ENCODE measurements at places on chromosomes 2 and 18.

DNA sequence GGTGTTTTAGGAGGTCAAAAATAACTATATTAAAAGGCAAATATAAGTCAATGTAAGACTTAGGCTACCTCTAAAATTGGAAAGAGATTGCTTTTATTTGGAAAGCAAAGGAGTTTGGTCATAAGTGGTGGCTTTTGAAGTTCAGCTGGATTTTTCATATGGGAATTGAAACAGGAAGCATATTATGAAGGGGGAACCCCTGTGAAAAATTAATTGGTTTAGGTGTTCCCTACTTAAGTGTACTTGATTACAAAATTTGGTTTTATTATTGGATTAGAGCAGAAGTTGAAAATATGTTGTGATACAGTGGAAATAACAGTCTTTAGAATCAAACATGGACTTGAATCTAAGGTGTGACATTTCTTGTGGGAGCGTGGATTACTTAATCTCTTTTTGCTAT lies 121.4 kb upstream of the TTC27 start:
- DNase-seq, result no peak

GRCh38 chr18:3623769-3624545 lies 174.0 kb downstream of the TGIF1 start:
- peak; percentile 69 for DNase-seq

DNA sequence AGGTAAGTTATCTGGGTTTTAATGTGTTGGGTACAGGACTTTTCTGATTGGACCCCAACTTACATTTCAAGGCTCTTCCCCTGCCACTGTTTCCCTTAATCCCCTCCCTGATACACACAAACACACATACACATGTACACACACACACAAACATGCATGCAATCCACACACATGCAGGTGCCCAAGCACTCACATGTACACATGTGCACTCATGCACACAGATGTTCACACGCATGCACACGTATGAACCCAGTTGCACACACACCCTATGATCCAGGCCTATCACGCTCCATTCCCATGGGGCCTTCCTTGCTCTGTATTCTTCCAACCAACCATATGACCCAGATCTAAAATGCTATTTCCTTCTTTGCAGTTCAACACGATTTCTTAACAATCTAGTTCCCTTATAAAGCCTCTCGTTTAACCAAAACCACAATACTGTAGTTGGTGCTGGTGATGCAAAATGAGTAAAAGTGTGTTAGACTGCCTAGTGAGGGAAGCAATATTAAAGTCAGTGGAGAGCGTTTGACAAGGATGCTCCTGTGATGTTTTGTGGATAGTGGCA lies 11.1 kb downstream of the SERPINB8 start:
- no peak for DNase-seq

DNA sequence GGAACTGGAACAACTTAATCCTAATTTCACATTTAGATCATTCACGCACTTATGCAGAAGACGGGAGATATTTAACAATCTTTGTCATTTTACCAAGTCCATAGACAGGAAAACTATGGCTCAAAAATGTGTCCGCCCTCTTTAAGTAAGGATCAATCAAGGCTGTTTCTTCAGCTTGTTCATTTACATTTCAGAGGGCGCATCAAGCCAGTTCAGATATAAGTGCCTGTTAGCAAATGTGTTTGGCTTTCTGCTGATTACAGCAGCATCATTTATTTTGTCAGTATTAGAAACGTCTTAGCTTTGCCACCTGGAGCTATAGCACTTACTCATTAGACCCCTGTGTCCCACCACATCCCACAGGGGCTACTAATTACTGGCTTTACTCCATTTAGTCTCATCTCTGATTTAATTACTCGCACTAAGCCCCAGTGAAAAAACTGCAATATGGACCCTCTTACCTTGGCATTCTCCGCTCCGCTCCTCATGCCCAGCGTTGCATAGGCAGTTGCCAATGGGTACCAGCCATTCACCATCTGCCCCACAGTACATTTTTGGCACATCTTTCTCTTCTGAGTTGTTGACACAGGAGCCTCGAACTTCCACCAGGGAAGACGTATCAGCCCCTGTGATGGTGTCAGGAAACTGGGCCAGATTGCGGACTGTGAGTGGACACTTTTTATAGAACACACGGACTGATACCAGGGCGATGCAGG lies 8.7 kb downstream of the EPHA4 start:
- no peak for DNase-seq

DNA sequence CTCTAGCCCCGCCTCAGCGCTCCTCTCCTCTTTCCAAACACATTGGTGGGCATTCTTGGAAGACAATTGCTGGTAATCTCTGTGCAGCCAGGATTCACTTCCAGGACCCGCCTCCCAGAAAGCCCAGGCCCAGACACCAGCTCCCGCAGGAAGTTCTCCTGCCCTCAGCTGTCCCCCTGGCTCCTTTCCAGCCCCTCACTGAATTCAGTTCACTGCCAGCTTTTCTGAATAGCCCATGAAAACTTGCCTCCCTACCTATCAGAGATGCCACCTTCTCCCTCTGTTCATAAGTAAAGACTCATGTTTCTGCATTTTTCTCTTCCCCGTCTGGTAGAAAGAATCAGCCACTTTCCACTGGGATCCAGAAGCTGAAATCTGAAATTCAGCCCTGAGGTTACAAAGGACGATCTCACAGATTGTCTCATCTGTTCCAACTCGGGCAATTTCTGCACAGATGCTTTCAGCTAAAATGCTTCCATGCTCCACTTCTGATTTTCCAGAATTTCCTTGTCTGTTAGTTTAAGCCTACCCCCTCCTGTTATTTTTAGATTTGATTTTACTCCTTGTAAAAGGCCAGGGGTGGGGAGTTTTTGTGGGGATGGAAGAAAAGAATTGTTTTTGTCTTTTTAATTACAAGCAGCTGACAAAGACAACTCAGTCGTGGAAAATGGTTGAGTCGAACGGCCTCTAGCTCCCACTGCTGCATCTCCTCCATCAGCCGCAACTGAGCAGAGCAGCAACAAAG lies 98.1 kb downstream of the SP3 start:
- no peak for DNase-seq

- DNase-seq, result no peak
Observed at GRCh38 chr18:73660931-73661856, 486.4 kb downstream of the FBXO15 start.

GRCh38 chr2:218999881-219000568 lies 6.8 kb upstream of the CRYBA2 start:
- no peak for DNase-seq

DNA sequence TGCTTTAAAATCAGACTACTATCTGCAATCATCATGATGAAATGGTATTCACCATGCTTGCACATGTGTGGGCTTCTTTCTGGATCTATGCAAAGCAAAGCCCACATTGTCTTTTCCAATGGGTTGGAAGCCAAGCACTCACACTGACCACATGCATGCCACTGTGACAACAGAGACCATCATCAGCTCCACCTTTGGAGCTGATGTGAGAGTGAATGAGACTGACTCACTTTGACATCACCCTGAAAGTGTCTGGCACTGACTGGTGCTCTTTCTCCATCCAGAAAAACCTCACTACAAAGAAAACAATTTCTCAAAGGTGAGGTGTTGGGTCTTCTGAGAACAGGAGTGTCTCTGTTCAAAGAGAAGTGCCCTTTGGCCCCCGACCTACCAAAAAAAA lies 4.7 kb downstream of the MYO5B start:
- no peak for DNase-seq

DNA sequence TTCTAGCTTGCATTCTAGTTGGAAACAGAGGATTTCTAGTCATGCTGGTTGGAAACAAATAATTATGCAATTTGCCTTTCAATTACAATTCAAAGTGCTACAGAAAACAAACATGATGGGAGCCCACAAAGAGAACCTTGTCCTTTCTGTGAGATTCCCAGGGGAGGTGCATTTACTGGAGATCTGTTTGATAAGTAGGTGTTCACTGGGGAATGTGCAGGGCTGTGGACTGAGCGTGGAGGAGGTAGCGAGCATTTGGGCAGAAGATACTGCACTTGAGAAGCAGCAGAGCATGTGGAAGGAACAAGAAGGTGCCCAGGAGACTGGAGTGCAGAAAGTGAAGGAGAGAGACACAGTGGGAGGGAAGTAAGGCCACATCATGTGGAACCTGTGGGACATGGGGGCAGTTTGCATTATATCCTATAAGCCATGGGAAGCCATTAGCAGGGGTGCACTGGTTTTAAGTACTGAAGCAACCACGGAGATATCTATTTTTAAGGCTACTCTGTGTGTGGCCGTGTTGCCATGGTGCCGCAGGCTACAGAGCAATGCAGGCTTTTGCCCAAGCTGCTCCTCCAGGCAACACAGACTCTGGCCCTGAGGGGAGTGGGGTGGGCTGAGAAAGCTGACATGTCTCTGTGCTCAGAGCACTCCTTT lies 154.0 kb downstream of the ANTXR1 start:
- DNase-seq, result no peak

GRCh38 chr18:55083461-55083860 lies 124.2 kb upstream of the CCDC68 start:
- no peak for DNase-seq

GRCh38 chr2:192741889-192742288 lies 547.2 kb upstream of the TMEFF2 start:
- no peak for DNase-seq

DNA sequence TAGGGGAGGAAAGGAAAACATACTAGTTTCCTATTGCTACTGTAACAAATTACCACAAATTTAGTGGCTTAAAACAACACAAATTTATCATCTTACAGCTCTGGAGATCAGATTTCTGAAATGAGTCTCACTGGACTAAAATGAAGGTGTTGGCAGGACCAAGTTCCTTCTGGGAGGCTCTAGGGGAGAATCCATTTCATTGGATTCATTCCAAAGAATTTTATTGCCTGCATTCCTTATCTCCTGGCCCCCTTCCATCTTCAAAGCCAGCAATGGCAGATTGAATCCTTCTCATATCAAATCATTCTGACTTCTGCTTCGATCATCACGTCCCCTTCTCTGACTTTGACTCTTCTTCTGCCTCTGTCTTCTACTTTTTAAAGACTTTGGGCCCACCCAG lies 250.9 kb downstream of the IRS1 start:
- DNase-seq, result no peak

GRCh38 chr2:184030989-184031388 lies 567.3 kb upstream of the ZNF804A start:
- DNase-seq, result no peak

DNA sequence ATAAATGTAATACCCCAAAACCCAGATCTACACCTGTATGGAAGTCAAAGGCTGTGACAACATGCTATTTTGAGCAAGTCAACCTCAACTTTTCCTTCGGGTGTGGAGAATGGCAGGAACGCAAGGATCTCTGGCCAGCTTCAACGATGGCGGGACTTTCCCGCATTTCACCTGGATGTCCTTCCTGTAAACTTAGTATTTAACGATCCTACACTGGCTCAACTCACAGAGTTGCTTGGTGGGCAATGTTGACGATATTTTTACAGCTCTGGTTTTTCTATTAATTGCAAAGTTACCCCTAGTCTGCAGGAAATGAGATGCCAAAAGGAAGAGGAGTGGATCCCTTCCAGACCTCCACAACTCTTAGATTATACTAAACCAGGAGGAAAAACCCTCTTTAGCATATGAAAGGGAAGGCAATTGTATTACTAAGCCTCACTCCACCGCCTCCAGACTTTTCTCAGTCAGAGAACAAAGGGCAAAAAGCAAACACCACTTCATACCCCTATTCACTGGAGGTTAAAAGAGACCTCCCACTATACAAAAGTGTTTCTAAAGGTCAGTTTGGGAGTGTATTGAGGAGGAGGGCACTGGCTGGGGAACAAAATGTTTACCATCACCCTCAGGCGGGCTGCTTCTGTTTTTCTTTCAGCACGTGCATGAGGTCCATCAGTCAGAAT lies 56.5 kb upstream of the ACVR1 start:
- DNase-seq, result no peak

- DNase-seq, result no peak
Observed at GRCh38 chr2:200028998-200029397, 73.6 kb downstream of the MAIP1 start.

- no peak for DNase-seq
Observed at GRCh38 chr2:158493458-158493857, 36.7 kb downstream of the PKP4 start.

- no peak for DNase-seq
Observed at GRCh38 chr2:65380255-65380654, 52.1 kb downstream of the SPRED2 start.

DNA sequence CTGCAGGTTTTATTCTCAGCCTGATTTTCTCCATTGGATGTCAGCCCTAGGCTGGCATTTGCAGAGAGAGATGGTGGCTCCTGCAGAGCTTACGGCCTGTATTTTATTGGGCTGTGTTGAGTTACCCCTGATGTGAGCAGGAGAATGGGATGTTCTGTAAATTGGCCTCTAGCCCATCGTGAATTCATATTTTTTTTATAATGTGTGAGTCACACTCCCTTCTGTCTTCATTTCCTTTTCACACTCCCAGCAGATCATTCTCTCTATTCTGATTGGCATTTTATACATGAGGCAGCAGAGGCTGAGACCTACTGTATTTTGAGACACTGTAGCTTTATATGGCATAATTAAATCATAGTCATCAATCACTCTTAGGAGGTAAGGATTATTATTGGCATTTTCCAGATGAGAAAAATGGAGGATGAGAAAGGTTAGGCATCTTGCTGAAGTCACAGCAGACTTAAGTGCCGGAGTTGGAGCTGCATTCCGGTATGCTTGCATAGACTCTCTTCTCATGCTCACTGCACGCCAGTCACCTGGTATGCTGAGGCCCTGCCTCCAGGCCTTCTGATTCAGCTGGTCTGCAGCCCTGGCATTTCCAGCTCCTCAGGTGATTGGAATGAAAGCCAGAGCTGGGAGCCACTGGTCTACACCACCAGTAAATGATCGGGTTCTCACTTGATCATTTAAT lies 142.4 kb downstream of the NEDD4L start:
- no peak for DNase-seq

GRCh38 chr2:231933916-231934401 lies 7.8 kb upstream of the NPPC start:
- no peak for DNase-seq

DNA sequence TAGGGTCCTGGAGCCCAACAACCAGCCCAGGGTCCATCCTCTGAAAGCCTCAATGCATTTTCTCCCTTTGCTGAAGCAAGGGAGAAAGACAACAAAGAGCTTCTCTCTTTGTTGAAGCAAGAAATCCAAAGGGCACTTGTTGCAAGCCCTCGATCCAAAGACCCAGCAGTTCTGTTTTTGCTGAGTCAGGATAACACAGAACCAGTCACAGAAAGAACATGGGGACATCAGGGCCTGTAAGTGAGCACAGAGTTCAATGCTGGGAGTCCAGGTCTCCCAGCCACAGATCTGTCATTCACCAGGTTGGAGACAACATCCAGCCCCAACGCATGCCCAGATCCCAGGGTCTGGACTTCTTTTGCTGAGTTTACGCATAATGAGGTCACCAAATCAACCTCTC lies 315.8 kb upstream of the KLHL29 start:
- DNase-seq, result no peak

DNA sequence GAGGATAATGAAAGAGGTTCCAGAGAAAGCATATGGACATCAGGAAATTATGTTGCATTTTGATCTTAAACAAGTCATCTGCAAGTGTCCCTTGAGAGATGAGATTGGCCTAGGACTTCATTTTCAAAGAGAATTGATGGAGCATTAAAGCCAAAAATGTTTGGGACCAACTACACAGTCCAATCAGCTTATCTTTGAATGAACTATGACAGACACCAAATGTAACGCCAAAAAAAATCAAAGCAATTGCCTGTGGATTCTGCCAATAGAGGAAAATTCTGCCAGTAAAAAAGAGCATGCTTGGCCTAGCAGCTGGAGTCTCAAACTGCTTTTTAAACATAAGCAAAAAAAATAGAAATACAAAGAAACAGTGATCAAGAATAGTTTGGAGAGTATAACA lies 594.5 kb upstream of the CHAC2 start:
- no peak for DNase-seq

GRCh38 chr18:30927042-30927441 lies 115.5 kb downstream of the DSC3 start:
- DNase-seq, result no peak

GRCh38 chr2:217935901-217936684 lies 66.7 kb downstream of the TNS1 start:
- DNase-seq, result no peak
